ENCODE measurements at places on chromosomes 11 and 22.
A peak's percentile ranks its signal among the peaks of the same experiment; 100 is the strongest.

DNA sequence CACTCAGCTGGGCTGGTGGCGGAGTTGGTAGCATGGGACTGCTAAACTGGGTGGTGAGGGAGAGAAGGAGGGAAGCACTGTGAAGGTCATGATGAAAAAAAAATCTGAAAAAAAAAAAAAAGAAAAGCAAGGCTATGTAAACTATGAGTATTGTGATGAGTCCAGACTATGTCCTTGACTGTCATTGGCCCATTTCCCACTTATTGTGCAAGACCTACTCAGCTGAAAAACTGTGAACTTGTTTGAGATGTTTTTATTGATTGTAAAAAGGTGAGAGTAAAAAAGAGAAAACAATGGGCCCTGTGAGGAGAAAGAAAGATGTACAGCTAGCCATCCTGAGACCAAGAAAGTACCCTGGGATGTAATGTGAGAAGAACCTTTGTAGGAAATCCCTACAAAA lies 798.4 kb upstream of the TENM4 start:
- no peak for DNase-seq

- DNase-seq, result no peak
Observed at GRCh38 chr11:117580866-117581265, 216.2 kb downstream of the DSCAML1 start.

- no peak for DNase-seq
Observed at GRCh38 chr11:133011604-133012003, 520.7 kb downstream of the OPCML start.

DNA sequence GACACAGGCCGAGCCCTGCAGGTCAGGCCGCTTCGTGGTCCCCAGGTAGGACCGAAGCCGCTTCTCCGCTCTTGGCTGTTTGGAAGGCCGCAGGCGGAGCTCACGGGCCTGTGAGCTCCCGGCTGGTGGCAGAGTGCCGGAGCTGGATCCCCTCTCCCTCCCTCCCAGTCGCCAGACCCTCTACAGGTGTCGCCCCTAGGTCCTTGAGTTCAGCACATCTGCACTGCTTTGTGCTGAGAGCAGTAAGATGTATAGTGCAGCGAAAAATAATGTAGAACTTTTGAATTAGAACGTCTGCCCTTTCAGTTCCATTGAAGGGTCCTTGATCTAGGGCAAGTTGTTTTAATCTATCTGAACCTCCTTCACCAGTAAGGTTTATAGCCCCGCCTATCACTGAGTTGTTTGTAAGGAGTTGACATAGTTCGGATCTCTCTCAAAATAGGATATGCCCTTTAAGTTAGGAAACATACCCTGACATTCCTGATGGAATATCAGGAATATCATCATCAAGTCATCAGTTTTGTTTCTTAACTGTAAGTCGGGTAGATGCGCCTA lies 419 bp downstream of the ANKRD49 start:
- DNase-seq, result no peak

DNA sequence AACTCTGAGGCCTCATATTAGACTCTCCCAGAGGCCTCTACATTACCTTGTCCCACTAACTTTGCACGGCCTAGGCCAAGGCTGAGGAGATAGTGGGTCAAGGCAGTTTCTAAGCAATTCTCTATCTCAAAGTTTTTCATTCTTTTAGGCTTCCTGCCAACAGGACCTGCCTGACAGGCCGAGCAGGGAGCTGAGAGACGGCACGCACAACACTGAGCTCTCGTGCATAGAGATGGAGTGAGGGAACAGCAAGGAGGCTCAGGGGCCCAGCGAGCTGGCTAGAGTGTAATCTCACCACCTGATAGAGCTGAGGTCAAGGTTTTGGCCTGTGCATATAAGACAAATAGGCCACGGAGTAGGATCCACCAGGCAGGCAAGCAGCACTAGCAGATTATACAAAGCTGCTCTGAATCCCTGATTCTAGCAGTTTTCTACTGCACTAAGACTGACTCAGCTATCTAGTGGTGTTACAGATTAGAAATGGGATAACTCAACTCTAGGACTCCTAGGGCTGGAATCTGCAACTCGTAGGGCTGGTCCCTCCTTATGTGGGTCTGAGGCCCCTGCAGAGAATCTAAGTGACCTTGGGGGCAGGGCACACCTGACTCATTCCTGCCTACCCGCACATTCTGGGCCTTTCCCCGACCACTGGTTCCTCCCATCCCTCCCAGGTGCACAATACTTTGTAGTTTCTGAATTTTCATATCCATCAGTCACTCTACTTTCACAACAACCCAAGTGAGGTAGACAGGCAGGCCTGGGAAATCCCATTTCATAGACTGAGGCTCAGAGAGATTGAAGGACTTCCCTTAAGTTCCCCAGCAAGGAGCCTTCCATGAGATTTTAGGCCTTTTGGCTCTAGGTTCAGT lies 1.7 kb downstream of the CYB5R2 start:
- DNase-seq, result no peak

DNA sequence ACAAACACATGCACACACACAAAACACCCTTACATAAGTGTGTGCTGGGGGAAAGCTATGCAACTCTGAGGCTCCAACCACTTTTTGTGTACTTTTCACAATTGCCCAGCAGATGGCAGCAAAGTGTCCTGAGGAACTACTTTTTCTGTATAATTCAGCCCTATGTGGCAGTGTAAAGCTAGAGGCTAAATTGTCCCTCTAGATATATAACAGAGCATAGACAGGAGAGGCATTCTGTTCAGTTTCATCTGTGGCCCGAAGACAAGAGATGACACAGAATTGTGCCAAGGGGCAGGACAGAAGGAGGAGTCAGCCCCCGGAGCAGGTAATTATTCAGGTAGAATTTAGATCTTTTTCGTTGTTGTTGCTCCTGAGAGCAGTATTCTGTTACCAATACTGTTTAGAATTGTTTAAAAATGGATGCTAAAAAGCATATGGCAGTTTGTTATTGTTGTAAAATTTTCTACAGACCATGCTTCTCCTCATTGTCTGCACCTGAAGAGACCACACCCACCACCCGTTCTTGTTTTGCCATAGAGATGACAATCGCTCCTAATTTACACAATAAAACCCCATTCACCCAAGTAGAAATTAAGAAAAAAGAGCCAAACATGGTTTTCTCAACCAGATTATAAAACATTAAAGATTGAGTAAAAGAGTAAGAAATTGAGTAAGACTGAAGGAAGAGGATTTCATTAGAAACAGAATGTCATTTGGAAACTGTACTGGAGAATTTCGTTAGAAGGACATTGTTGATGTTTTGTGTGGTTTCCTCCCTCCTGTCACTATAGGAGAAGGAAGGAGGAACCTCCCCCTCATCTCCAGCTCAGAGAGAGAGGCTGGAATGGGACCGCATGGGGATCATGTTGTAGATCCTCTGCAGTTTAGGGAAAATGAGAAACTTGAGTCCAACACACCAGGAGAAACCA lies 14.5 kb upstream of the MS4A7 start:
- peak; percentile 70 for DNase-seq

DNA sequence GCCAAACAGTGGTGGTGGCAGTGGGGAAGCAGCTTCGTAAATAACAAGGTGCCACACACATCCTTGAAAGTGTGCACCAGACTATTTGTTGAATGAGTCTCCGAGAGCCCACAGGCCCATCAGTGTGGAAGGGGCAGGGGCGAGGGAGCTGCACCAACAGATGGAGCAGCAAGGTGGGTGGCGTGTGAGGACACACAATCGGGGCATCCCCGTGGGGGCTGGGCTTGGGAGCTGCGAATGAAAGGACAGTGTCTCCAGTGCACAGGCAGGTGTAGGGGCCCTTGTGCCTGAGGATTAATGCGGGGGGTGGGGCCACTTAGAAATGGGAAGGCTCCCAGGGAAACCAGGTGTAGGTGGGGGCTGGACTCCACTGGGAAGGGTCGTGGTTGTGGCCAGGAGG lies 2.8 kb downstream of the NRXN2 start:
- no peak for DNase-seq

DNA sequence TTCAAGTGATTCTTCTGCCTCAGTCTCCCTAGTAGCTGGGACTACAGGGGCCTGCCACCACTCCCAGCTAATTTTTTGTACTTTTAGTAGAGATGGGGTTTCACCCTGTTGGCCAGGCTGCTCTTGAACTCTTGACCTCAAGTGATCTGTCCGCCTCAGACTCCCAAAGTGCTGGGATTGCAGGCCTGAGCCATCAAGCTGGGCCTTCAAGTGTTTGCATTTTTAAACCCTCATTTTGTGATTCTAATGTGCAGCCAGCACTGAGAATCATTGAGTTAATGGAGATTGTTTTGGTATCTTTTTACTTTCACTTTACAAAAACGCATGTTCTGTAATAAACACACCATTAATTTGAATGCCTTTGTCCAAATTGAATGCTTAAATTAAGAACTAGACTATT lies 3.4 kb downstream of the TYR start:
- DNase-seq, result no peak

DNA sequence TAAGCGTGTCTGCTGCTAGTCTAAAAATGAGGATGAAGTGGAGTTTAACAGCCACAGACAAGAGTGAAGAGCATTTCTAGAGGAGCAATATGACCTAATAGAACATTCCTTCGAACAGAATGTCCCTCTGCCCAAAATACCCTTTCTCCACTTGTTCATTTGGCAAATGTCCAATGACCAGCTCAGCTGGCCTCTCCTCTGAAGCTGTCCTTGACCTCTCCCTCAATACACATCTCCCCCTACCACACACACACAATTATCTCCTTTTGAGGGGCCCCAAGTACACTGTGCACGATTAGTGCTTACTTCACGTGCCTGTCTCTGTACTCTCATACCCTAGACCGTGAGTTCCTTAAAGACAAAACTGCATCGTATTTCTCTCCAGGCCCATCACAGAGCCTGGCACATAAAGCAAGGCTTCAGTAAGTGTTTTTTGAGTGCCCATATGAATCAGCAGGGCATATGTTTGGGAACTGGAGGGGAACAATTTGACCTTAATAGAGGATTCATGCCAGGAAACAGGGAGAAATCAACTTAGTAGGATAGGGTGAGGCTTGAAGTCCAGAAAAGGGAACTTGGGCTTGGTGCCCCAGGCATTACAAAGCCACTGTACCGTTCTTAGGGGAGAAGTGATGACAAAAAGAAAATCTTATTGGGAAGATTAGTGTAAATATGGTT lies 18.1 kb upstream of the NCAM1 start:
- DNase-seq, result no peak

GRCh38 chr11:64745521-64746328 lies 1.8 kb upstream of the RASGRP2 start:
- peak; percentile 90 for DNase-seq

- no peak for DNase-seq
Observed at GRCh38 chr11:119367661-119368120, 13.8 kb downstream of the USP2 start.

DNA sequence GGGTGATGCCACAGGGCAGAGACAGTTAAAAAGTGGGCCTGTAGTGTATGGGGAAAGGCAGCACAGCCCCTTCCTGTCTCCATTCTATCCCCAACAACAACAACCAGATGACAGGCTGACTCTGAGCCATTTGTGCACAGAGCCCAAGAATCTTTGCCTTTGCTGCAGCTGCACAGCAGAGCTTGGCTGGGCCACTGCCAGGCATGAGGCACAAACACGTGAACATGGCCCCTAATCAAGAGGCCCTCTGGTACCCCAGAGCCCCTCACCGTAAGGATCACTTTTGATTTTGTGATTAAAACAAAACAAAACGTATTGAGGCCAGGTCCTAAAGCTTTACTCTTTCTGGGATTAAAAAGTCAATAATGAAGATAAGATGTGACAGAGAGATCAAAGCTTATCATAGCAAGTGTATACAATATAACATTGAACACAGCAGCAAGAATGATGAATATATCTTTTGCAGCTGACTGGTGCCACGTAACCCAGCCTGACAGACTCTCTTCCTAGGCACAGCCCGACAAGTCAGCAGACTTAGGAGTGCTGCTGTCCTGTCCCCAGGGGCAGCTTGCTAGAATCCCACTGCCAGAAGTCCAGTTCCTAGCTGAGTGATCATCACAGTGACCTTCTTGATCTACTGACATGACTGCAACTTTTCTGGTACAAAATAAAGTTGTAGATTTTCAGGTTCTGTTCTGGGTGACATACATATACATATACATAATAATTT lies 117.8 kb downstream of the SERGEF start:
- DNase-seq, result no peak

DNA sequence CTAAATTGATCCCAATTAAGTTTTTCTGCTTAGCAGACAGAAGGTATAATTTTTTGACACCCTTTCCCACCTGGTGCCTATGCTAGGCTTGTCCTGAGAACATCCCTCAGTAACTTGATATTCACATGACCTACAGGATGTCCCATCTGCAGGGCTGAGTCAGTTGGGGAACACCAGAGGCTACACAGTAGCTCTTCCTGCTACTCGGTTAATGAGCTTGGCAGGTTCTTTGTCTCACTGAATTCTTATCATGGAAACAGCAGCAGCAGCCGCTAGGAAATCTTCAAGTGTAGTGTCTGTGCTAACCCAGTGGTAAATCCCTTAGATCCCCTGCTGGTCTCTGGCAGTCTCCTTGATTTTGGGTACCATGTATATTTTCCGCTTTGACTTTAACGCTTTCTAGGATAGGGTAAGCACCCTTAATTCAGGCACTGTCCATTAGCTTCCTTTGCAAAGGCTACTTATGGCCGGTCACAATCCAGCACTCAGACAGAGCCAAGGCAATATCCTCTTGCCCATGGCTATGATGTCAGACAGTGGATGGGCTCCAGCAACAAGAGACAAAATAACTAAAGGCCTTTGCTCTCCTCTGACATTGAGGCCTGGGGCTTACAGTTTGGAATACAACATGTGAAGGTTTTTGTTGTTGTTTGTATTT lies 8.5 kb downstream of the MRPL16 start:
- DNase-seq, result no peak

DNA sequence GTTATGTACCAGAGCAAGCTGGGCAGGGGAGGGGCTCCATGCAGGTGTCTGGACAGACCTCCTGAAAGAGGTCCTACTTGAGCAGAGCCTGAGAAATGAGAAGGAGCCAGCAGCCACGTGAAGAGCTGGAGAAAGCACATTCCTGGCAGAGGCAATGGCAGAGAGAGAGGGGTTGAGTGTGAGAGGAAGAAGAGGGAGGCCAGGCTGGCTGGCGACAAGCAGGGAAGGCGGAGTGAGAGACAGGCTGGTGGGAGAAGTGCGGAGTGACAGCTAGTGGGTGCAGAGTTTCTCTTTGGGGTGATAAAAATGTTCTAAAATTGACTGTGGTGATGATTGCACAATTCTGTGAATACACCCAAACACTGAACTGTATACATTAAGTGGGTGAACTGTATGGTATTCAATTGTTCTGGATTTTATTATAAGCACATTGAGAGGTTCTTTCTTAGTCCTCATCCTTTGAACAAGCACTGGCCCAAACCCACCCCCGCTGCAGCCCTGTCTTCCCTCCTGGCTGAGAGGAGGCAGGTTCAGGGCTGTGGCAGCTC lies 29.4 kb downstream of the RPL27A start:
- DNase-seq, result no peak

GRCh38 chr11:27705873-27706820 lies 5.9 kb upstream of the BDNF start:
- no peak for DNase-seq

DNA sequence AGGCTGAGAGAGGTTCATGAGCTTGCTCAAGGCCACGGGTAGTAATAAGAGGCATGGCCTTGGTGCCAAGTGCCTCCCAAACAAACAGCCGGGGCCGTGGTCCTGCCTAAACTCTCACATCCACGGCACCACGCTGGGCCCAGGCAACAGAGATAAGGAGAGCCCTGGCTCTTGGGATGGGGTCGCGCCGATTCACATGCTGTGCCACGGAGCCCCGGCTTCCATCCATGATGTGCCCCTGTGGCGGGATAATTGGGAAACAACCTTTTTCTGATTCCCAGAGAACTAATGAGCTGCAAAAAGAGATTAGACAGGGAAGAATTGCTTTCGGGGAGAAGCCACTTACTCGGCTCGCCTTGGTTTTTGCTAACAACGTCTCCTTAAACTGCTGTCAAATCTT lies 22.0 kb downstream of the TP53AIP1 start:
- no peak for DNase-seq
